ENCODE measurements at places on chromosomes 12 and 14.

- DNase-seq: peak; percentile 77
These were observed 6.6 kb downstream of the PRKAB1 start for GRCh38 chr12:119674560-119674959.

DNA sequence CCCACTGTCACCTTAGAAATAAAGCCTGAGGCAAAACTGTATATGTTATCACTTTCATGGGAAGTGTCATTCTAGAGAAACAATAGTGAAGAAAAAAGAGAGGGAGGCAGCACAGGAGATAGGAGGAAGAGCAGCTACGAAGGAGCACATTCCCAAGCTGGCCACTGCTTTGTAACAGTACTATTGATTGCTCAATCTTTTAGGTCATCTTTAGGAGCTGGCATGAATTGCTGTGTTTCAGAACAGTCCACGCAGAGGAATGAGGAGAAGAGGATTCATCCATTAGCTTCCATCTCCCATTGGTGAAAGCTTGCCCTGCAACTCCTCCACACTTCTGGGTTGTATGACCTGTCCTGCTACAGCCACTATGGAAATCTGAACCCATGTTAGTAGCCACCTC, 372.5 kb upstream of the DDHD1 start:
- DNase-seq: no peak

- DNase-seq: no peak
These were observed 14.4 kb downstream of the MYBPC1 start for GRCh38 chr12:101609198-101609597.

DNA sequence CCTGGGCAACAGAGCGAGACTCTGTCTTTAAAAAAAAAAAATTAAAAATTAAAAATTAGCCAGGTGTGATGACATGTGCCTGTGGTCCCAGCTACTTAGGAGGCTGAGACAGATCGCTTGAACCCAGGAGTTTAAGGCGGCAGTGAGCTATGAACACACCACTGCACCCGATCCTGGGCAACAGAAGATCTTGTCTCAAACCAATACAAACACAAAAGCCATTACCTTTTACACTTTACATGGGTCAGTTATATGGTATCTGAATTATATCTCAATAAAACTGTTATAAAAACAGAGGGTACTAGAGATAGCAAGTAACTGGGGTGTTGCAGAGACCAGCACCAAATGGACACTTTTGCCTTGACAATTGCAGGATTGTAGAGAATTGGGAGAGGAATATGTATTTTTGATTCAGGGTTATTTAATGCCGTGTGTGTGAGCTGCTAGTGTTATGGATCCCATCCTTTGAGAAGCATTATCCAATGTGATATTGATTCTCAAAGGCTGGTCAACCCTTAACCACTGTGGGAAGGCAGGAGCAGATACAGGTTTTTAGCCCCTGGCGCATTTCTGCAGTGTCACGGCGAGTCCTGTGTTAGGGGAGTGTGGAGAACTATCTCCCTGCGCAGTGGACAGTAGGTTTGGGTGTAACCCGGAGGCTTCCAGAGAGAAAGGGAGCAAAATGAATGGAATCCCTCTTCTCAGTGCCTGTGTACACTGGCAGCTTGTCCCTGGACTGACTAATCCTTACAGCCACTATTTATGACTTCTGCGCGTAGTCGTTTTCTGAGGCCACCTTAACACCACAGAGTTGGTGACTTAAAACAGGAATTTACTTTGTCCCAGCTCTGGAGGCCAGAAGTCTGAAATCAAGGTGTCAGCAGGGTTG, 4.3 kb downstream of the PSMD9 start:
- no peak for DNase-seq

GRCh38 chr12:99700032-99700431, 52.5 kb downstream of the GARIN6 start:
- no peak for DNase-seq

DNA sequence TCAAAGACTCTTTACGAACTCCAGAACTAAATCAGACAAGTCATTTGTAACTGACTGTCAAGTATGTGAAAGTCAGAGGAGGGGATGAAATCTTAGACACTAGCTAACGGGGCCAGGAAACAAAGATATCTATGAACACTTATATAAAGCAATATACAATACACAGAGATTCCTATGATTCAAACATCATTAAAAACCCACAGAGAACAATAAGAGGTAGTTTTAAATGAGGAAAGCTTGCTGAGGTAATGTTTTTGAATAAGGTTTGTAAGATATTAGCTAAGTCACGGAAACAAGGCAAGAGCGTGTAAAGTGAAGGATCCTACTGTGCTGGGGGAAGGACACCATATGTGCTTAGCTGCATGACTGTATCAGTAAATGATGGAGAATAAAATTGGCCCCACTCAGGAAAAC, 36.7 kb downstream of the SAV1 start:
- DNase-seq: no peak
